Ecto neural progenitor cell (in vitro differentiated cells): ENCODE measurements at places on chromosomes 4 and X.

DNA sequence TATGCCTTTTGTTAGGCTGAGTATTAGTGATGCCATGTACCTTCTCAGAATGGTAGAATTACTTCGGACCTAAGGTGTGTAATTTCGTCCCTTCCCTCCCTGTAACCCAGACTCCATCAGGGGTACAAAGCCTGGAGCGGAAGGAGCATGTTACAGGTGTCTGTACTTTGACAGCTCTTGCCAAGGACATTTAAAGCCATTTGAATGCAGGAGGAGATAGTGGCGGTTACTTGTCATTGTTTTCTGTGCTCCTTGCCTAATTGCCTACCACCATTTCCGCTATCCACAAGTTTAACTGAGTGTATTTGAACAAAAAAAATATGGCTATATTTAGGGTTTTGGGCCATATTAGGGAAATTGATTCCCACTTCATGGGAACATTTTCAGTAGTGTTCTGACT lies 1.8 kb downstream of the FNIP2 start:
- DNase-seq, result no peak

GRCh38 chrX:154805696-154806091 lies 409 bp upstream of the MPP1 start:
- no peak for DNase-seq

DNA sequence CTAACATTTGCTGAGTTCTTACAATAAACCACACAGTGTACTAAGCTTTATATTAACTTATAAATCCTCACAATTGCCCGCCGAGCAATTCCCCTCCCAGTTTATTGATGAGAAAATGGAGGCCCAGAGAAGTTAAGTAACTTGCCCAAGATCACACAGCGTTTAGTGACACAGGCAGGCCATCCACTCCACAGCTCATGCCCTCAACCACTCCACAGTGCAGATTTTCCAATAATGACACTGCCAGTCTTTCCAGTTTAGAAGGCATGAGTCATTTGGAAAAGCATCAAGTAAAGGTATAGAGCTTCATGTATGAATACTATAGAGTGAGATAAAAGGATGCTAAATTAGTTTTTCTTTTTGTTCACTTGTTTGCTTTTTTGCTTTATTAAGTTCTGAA lies 208.5 kb downstream of the CAMK2D start:
- DNase-seq, result no peak

GRCh38 chrX:142999199-142999701 lies 26.5 kb upstream of the SPANXN4 start:
- DNase-seq, result no peak

GRCh38 chr4:177124349-177125064 lies 185.2 kb upstream of the NEIL3 start:
- DNase-seq, result no peak

- no peak for DNase-seq
Observed at GRCh38 chr4:61194571-61194970, 5.6 kb upstream of the ADGRL3 start.
